Right lung (tissue), 10 donors: ENCODE measurements at places on chromosomes 11 and 22.

- DNase-seq: no peak
Observed at GRCh38 chr11:119468511-119468910, 45.5 kb upstream of the THY1 start.

- no peak for DNase-seq
Observed at GRCh38 chr11:70176940-70177689, 26.0 kb upstream of the FADD start.

DNA sequence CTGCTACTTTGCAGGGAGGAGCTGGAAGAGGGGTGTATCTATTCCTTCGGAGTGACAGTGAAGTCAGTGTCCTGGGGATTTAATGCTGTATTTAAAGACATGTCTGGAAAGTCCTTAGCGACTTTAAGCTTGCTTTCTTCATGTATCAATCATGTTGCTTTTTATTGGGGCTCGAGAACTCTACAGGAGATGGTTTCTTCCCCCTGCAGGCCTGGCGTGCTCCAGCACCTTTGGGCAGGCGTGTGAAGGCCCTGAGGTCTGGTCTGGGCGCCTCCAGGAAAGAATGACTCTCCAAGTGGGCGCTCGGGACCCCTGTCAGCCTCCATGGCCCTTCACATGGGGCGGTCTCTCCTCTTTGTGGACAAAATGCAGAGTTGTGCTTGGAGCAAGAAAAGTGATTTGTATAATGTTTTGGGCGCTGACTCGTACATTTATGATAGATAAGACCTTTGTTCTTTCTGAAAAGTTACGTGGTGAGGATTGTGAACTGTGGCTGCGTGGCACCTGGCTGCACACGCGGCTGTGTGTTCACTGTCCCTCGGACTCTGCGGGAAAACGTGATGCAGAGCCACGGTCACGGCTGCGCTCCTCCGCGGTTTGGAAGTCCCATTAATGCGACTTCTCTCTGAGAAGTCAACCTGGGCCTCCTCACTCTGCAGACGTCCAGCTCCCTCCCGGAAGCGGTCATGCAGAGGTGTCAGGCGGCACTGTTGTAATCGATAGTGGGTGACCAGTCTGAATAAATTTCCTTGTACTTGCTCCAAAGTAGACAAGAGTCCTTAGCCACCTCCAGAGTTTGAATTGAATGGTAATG, 282.5 kb downstream of the TBC1D22A start:
- no peak for DNase-seq

GRCh38 chr11:2363577-2364370, 13.3 kb upstream of the CD81 start:
- DNase-seq: no peak

- DNase-seq: no peak
Observed at GRCh38 chr22:23899042-23899745, 5.0 kb downstream of the MIF start.

- no peak for DNase-seq
Observed at GRCh38 chr11:111220721-111221120, 24.8 kb upstream of the POU2AF2 start.

DNA sequence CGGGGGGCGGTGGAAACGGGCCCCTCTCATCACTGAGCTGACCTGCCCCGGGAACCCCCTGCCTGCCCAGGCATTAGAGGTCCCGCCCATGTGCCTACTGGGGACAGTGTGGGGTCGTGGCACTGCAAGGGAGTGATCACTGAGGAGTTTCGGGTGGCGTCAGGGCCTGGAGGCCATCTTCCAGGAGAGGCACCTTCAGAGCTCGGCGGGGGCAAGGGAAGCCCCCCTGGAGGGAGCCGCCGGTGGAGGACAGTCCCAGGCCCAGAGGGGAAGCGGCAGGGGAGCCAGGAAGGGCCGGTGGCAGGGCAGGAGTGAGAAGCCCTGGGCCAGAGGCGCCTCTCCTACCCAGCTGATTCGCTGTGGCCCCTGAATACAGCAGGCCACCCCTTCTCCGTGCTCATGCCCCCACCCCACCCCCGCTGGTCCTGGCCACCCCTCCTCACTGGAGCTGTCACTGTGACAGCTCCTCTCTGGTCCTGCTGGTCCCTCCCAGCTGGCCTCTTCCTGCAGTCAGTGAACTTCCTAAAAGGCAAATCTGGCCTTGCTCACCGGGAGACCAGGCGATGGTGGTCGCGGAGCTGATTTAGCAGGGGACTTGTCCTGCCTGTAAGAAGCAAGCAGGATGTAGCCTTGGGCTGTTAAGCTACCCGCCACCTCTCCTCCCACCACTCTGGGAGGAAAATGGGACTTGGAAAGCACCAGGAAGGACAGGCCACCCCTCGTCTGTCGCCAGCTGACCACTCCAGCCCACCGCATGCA, 2.0 kb upstream of the MAPK11 start:
- no peak for DNase-seq

DNA sequence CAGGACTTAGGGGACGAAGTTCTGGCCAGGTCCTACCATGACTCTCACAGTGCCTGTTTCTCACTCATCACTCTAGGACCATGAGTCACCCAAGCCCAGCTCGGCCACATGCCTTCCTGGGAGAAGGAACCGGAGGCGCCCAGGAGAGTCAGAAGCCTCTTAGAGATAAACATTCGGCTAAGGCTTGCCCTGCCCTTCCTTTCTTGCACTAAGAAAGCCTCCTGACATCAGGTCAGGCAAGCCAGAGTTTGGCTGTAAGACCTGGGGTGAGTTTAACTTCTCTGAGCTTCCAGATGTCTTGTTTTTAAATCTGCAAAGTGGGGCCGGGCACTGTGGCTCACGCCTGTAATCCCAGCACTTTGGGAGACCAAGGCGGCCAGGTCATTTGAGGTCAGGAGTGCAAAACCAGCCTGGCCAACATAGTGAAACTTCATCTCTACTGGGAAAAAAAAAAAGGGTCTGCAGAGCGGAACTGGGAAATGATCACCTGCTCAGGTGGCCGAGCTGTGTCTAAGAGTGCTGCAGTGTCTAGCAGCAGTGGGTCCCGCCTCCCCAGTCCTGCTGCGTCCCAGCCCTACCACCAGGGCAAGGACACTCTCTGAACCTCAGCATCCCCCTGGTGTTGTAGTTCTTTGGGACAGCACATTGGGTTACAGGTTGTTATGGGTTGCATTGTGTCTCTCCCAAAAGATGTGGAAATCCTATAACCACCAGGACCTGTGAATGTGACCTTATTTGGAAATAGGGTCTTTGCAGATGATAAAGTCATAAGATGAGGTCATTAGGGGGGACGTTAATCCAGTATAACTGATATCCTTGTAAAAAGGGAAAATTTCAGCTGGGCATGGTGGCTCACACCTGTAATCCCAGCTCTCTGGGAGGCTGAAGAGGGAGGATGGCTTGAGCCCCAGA, 1.8 kb upstream of the CARS1 start:
- no peak for DNase-seq

GRCh38 chr22:39900306-39901227, at the start of gene GRAP2:
TSS of gene GRAP2 (plus strand) at chr22:39901084. CDS start at chr22:39947107, 46,023 bp downstream.
- no peak for DNase-seq

GRCh38 chr11:123681030-123681429, 26.6 kb upstream of the SCN3B start:
- DNase-seq: no peak

- no peak for DNase-seq
Observed at GRCh38 chr22:38513063-38513462, 7.0 kb upstream of the DDX17 start.

DNA sequence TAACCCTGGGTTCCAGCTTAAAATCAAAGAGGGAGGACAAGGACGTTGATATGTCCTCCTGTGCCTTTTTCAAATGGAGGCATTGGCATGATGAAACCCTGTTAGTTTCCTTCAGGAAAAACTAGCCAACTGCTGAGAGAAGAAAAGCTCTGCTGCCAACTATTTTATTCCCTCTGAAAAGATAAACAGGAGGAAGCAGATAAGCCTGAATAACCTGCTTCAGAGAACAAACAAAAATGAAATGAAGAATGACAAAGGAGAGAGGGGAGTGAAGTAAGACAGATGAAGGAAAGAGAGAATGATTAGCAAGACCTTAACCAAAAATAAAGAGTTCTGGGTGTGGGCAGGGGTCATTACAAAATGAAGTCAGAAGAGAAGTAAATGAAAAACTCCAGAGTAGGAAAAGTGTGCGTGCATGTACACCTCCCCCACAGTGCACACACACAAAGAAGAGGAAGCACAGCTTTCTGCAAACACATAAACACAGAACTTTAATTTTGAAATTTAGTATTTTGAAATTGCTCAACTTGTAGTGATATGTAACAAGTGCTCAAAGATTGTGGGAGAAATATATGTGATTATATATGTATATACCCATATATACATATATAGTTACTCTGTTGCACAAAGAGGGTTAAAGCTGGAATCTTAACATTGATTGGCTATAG, 332.2 kb downstream of the LUZP2 start:
- DNase-seq: peak; percentile 8

GRCh38 chr11:44451706-44452105, 113.8 kb upstream of the CD82 start:
- no peak for DNase-seq

DNA sequence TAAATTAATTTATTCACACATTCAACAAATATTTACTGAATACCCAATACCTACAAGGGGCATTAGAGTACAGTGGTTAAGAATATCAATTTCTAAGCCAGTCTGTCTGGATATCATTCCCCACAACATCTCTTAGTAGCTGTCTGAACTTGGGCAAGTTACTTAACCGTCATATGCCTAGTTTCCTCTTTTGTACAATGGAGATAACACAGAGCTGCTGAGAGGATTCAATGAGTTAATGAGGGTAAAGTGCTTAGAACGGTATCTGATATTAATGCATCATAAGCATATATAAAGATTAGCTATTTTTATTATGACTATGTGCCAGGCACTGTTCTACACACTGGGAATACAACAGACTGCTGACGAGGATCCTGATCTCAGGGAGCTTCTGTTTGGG, 116.4 kb downstream of the APOL5 start:
- DNase-seq: no peak

GRCh38 chr11:117523680-117524079, 196.0 kb downstream of the CEP164 start:
- no peak for DNase-seq

- DNase-seq: peak; percentile 81
Observed at GRCh38 chr11:118930094-118930712, 4.5 kb upstream of the BCL9L start.

GRCh38 chr11:117713538-117713991, 83.5 kb downstream of the DSCAML1 start:
- DNase-seq: no peak

DNA sequence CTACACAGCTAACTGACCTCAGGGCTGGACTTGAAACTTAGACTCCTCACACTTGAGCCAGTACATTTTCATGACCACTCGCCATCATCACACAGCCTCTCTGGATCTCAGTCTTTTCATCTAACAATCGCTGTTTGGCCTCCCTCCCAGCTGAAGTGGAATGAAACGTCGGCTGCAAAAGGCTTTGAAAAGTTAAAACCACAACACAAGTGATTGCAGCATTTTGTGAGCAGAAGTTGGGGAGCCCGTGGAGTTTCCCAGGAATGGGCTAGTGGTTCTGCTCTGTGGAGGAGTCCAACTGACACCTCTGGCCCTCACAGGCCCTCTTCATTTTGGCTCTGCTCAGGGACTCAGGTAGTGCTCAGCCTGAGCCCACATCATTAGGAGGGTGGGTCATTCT, 35.9 kb upstream of the TRIM29 start:
- no peak for DNase-seq

- no peak for DNase-seq
Observed at GRCh38 chr22:17743661-17744411, 30.4 kb downstream of the BID start.

DNA sequence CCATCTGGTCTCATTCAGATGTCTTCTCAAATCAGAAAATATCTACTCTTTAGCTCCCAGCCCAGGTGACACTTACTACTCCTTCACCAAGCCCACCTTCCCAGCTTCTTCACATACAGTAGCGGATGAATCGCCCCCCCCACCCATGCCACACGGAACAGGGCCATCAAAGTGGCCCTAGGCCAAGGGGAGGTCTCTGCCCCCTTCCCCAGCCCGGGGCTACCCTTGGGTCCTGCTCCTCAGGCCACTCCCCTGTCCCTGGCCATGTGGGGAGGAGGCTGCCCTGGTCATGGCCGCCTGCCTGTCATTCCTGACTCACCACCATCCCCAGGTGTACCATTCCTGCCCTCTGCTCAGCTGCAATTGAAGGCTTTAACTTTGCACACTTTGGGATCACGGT, 142.8 kb downstream of the NECTIN1 start:
- DNase-seq: no peak

GRCh38 chr22:41683616-41684015, 5.1 kb downstream of the SNU13 start:
- DNase-seq: no peak

DNA sequence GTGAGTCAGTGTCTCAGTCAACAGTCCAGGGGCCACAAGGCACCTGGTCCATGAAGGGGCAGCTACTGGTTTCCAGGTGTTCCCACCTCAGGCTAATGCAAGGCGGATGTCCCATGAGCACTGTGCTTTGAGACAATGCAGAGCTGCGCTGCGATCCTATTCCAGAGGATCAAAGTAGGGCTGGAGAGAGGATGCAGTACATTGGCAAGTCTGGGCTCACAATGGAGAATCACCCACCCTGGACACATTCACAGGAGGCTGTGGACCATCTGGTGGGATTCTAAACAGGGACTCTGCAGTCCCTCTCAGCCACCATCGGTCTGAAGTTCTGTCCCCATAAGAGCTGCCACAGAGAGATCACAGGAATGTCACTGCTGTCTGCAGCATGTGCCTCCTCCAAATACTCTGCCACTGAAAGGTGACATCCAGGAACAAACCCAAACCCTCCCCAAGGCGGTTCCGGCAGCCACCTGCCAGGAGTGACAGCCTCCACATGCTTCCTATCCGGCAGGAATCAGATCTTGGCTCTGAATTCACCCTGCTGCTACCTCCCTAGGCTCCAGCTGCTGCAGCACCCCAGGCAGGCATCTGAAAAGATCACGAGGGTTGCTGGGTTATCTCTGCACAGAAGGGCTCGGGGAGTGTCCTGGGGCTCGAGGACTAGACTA, 45.3 kb upstream of the SERPIND1 start:
- no peak for DNase-seq

GRCh38 chr11:117387992-117388755, 60.5 kb downstream of the CEP164 start:
- no peak for DNase-seq

DNA sequence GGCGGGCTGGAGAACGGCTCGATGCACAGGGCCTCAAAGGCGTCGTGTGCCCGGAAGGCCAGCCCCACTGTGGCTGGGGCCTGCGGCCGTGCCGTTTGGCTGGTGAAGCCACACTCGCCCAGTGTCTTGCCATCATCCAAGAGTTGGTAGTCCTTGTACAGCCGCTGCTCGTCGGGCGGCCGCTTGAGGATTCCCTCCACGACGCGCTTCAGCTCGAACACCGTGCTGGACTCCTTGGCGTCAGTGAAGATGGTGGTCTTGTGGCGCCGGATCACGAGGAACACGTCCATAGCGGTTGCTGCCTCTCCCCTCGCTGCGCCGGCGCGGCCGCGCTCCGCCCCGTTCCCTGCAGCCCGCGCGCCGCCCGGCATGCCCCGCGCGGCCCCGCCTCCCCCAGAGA, 30.3 kb upstream of the PRDM10 start:
- DNase-seq: no peak

- DNase-seq: no peak
Observed at GRCh38 chr11:13205486-13205885, 72.1 kb upstream of the BMAL1 start.

GRCh38 chr11:107653076-107653475, 58.8 kb downstream of the SLN start:
- DNase-seq: no peak
